ENCODE measurements at places on chromosomes 1 and 21. TPM values are rescaled to one million over a fixed set of nuclear protein-coding genes. Genes with fewer than 3 reads are reported as not detected.

- no peak overlapping the region for H3K27ac ChIP-seq
- no peaks in the 10 kb centered on the region for H3K4me1 ChIP-seq
- H3K4me3 ChIP-seq, result no peak overlapping the region
- H3K36me3 ChIP-seq, result no peaks in the 10 kb centered on the region
- peak; percentile 45 for DNase-seq
These were observed 45.7 kb downstream of the WNT9A start for GRCh38 chr1:227901906-227902640.

GRCh38 chr1:17409391-17409811 lies 30.1 kb downstream of the RCC2 start:
- H3K36me3 ChIP-seq, result peaks cover 29% of the 10 kb centered on the region
- no peak overlapping the region for H3K27ac ChIP-seq

GRCh38 chr1:21469581-21469980 lies 29.6 kb downstream of the NBPF3 start:
- H3K27me3 ChIP-seq, result no peaks in the 10 kb centered on the region
- H3K4me3 ChIP-seq, result no peak overlapping the region
- DNase-seq, result no peak
- H3K36me3 ChIP-seq, result peaks cover 10% of the 10 kb centered on the region
- H3K27ac ChIP-seq, result no peak overlapping the region

LRRC53 gene
- not detected for total RNA-seq

DNA sequence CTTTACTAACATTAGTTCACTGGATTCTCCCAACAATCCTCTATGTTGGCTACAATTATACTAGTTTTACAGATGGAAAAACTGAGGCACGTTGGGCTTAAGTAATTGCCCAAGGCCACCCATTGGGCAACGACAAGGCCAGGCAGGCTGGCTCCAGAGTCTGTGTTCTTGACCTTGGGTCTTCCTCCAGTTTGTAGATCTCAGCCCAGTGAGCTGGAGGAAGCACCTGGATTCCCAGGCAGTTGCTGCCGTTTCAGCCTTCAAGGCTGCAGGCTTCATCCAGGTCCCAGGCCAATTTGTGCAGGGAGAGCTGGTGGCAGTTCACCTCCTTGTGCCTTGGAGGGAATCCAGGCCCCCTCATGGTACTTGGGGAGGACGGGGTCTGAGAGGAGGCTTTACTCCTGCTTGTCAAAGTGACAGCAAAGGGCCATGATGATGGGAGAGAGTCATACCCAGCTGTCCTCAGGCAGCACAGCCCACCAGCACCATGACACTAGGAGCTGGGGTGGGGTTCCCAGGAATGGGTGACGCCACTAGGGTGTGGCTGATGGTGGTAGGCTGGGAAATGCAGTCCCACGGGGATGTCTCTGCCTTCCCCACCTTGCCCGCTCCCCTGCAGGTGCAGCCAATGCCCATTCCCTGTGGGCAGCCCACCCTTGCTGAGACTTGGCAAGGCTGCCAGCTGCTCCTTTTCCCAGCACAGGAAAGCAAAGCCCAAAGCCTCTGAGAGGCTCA lies 27.1 kb downstream of the PKP1 start:
- no peak for DNase-seq
- no peak overlapping the region for H3K4me3 ChIP-seq
- peak overlapping the region; percentile 17 for H3K27ac ChIP-seq
- H3K27me3 ChIP-seq, result peaks cover 34% of the 10 kb centered on the region
- no peaks in the 10 kb centered on the region for H3K4me1 ChIP-seq

DNA sequence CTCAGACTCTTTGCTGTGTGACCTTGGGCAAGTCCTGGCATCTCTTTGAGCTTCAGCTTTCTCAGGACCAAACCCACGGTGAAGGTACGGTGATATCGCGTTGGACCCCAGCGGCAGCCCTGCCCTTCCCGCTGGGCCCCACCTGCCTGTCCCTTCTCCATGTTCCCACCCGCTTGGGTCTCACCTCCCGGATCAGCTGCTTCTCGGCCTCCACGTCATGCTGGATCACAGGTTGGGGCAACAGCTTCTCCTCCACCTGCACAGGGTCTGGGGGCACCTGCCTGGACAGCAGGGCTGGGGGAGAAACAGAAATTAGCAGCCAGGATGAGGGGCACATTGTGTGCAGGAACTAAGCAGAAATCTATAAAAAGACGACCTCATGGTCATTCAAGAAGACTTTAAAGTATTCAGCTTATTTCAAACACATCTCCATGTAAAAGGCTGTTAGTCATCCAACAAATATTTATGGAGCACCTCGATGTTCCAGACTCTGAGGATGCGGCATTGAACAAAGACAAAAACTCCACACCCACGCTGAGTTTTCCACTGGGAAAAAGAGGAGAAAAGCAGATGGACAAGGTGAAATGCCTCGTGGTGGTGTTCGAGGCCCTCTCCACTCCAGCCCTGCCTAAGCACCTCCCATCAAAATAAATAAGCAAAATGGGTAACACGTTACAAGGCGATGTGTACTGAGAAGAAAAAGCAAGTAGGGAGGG lies 19.5 kb downstream of the KIF17 start:
- no peak for DNase-seq
- no peak overlapping the region for H3K4me3 ChIP-seq
- H3K4me1 ChIP-seq, result peaks cover 22% of the 10 kb centered on the region
- H3K27me3 ChIP-seq, result no peaks in the 10 kb centered on the region
- H3K27ac ChIP-seq, result peak overlapping the region; percentile 80
- no peaks in the 10 kb centered on the region for H3K36me3 ChIP-seq

DNA sequence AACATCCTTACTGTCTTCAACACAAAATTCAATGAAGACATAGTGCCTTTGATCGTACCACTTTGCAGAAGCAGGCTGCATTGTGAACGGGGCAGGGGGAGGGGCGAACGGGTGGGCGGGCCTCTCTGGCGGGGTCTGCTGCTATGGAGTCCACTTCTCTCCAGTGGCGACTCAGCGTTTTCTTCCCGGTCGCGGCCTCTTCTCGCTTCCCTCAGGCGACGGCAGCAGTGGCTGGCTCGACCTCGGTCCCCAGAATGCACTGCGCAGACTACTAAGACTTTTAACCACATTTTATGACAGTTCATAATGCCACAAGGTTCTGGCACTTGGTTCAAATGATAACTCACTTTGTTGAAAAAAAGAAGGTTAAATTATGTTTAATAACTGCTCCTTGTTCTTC lies 21.2 kb downstream of the GBP2 start:
- peaks cover 11% of the 10 kb centered on the region for H3K36me3 ChIP-seq
- H3K27ac ChIP-seq, result no peak overlapping the region
- no peaks in the 10 kb centered on the region for H3K4me1 ChIP-seq
- H3K4me3 ChIP-seq, result no peak overlapping the region
- H3K27me3 ChIP-seq, result no peaks in the 10 kb centered on the region

EXTL1 gene
- 1.5 TPM for total RNA-seq

OLFML2B gene
- 24.4 TPM for total RNA-seq

- H3K27ac ChIP-seq, result no peak overlapping the region
- no peaks in the 10 kb centered on the region for H3K36me3 ChIP-seq
- no peaks in the 10 kb centered on the region for H3K4me1 ChIP-seq
- no peaks in the 10 kb centered on the region for H3K27me3 ChIP-seq
- no peak overlapping the region for H3K4me3 ChIP-seq
- no peak for DNase-seq
These were observed 385.2 kb upstream of the POU3F1 start for GRCh38 chr1:38431535-38432376.

KCNK1 gene
- total RNA-seq, result 2.8 TPM

GRCh38 chr1:43954036-43954435 lies 7.3 kb downstream of the IPO13 start:
- peaks cover 11% of the 10 kb centered on the region for H3K4me1 ChIP-seq
- H3K4me3 ChIP-seq, result no peak overlapping the region
- DNase-seq, result no peak
- no peaks in the 10 kb centered on the region for H3K36me3 ChIP-seq
- H3K27me3 ChIP-seq, result no peaks in the 10 kb centered on the region

DNA sequence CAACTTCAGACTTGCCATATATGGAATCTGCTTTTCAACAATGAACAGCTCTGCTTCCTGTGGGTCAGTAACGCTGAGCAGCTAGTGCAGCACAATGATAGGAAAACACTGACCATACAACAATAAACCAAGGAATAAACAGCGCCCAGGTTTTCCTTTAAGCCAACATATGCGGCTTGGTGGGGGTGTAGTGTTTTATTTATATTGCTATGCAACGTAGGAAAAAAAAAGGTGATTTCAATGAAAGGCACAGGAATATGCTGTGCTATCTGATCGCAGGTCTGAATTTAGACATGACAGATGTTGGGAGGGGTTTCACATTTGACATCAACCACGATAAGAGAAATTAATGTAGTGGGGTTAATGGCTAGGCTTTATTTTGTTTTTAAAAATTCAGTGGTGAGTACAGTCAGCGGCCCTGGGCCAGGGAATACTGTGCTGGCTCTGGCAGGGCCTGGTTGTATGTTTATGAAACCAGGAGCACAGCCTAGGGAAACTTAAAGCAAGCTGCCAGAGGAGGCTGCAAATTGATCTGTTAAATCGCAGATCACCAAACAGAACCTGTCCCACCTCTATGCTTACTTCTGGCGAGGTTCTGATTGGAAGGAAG lies 4.3 kb downstream of the TSPAN2 start:
- H3K4me1 ChIP-seq, result no peaks in the 10 kb centered on the region
- H3K36me3 ChIP-seq, result no peaks in the 10 kb centered on the region
- DNase-seq, result peak; percentile 79
- no peaks in the 10 kb centered on the region for H3K27me3 ChIP-seq
- peak overlapping the region; percentile 21 for H3K4me3 ChIP-seq

- H3K4me1 ChIP-seq, result peaks cover 54% of the 10 kb centered on the region
- no peaks in the 10 kb centered on the region for H3K27me3 ChIP-seq
- H3K36me3 ChIP-seq, result no peaks in the 10 kb centered on the region
- no peak for DNase-seq
- peak overlapping the region; percentile 60 for H3K27ac ChIP-seq
These were observed 179.3 kb downstream of the ETS2 start for GRCh38 chr21:38984982-38985567.

GRCh38 chr1:231616667-231617066 lies 9.9 kb upstream of the DISC1 start:
- H3K4me3 ChIP-seq, result no peak overlapping the region
- H3K27ac ChIP-seq, result no peak overlapping the region
- H3K27me3 ChIP-seq, result no peaks in the 10 kb centered on the region
- DNase-seq, result no peak
- H3K36me3 ChIP-seq, result no peaks in the 10 kb centered on the region
- H3K4me1 ChIP-seq, result no peaks in the 10 kb centered on the region

SLAMF8 gene
- 3.3 TPM for total RNA-seq

- DNase-seq, result no peak
- H3K4me3 ChIP-seq, result no peak overlapping the region
- peaks cover 8% of the 10 kb centered on the region for H3K4me1 ChIP-seq
- no peaks in the 10 kb centered on the region for H3K27me3 ChIP-seq
- H3K27ac ChIP-seq, result no peak overlapping the region
- peaks cover 6% of the 10 kb centered on the region for H3K36me3 ChIP-seq
These were observed 24.5 kb downstream of the KIAA0319L start for GRCh38 chr1:35532497-35533223.

DNA sequence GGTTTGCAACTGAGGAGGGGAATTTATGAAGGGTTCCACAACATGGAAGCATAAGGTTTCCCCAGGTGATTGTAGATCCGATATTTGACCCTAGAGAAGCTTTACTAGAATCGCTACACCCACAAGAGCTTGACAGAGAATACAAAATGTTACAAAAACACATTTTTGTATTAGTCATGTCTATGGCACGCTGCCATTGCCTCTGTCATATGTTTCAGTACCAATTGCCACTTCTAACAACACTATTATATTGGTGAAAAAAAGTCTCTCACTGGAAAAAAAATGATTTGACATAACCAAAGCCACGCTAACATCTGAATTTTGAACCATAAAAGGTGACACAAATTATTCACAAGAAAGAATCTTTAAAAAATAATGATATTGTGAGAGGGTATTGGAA lies 214.5 kb downstream of the KCNT2 start:
- H3K27me3 ChIP-seq, result no peaks in the 10 kb centered on the region
- H3K36me3 ChIP-seq, result no peaks in the 10 kb centered on the region
- no peaks in the 10 kb centered on the region for H3K4me1 ChIP-seq

DNA sequence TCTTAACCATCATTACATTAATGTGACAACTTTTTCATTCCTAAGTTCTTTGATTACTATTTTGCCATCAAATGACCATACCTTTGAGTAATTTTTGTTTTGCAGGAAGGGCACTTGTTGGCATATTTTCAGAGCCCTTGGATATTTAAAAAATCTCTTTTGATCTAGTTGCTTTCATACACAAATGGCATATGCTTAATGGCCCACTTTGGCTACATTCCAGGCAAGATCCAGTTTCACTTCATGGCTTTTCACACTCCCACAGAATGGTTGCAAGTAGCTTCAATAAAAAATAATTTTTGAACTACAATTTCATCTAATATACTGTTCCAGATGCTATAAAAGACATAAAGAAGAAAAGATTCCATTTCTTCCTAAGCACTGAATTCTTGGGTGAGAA lies 18.1 kb downstream of the ADAM30 start:
- H3K27ac ChIP-seq, result no peak overlapping the region
- no peak overlapping the region for H3K4me3 ChIP-seq
- DNase-seq, result no peak
- no peaks in the 10 kb centered on the region for H3K4me1 ChIP-seq

DNA sequence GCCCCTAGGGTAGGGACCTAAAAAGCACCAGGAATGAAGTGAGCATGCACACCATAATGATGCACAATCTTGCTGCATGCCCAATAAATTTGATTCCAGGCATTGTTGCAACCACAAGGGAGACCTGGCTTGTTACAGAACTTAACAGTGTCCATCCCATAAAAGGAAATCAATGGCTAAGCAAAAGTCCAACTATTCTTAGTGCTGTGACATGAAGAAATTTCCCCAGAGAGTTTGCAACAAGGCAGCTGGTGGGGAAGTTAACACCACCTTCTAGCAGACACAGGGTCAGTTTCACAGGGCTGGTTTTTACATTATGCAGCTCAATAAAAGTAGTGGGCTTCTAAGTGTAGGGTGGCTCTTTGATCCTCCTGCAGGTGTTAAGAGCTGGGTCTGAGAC lies 221.1 kb downstream of the KCNJ6 start:
- H3K36me3 ChIP-seq, result no peaks in the 10 kb centered on the region
- H3K27me3 ChIP-seq, result peaks cover 5% of the 10 kb centered on the region
- no peak overlapping the region for H3K4me3 ChIP-seq
- peaks cover 8% of the 10 kb centered on the region for H3K4me1 ChIP-seq
- H3K27ac ChIP-seq, result no peak overlapping the region

DNA sequence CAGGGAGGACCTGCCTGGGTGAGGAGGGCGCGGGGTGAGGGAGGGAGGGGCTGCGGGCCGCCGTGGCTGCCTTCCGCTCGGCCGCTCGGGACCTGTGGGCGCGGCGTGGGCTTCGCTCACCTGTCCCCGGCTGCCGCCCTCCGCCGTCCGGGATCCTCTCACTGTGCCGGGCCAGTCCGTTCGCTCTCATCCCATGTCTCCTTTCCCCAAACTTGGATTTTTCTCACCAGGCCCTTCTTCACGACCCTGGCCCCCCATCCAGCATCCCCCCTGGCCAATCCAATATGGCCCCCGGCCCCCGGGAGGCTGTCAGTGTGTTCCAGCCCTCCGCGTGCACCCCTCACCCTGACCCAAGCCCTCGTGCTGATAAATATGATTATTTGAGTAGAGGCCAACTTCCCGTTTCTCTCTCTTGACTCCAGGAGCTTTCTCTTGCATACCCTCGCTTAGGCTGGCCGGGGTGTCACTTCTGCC lies 362 bp downstream of the ZBTB48 start:
- H3K4me3 ChIP-seq, result peak overlapping the region; percentile 79
- peak overlapping the region; percentile 94 for H3K27ac ChIP-seq
- H3K4me1 ChIP-seq, result peaks cover 26% of the 10 kb centered on the region
- H3K27me3 ChIP-seq, result no peaks in the 10 kb centered on the region
